Neural crest cell (in vitro differentiated cells): ENCODE measurements at places on chromosomes 4 and X. TPM values are rescaled to one million over a fixed set of nuclear protein-coding genes. Genes with fewer than 3 reads are reported as not detected.

DNA sequence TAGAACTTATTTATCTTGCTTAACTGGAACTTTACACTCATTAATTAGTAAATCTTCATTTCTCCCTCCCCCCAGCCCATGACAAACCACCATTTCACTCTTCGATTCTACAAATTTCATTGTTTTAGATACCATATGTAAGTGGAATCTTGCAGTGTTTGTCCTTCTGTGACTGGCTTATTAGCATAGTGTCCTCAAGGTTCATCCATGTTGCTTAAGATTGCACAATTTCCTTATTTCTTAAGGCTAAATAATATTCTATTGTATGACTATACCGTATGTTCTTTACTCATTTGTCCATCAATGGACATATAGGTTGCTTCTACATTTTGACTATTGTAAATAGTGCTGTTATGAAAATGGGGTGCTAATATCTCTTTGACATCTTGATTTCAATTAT is 24.5 kb upstream of the RNF212 start:
- no peak for DNase-seq

GRCh38 chr4:103845075-103845474 is 125.3 kb upstream of the TACR3 start:
- no peak for DNase-seq

DNA sequence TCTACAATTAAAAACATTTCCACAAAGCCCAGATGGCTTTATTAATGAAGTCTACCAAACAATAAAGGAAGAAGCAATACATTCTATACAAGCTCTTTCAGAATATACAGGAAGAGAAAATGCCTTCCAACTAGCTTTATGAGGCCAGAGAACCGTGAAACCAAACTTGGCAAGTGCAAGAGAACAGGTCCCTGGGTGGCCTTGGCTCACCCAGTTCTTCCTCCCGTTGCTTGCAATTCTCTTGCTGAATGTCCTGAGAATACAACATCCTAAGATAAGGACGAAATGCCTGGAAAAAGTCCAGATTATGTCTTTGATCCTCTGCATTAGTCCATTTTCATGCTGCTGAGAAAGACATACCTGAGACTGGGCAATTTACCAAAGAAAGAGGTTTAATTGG is 204.9 kb downstream of the MAD2L1 start:
- DNase-seq, result no peak

DNA sequence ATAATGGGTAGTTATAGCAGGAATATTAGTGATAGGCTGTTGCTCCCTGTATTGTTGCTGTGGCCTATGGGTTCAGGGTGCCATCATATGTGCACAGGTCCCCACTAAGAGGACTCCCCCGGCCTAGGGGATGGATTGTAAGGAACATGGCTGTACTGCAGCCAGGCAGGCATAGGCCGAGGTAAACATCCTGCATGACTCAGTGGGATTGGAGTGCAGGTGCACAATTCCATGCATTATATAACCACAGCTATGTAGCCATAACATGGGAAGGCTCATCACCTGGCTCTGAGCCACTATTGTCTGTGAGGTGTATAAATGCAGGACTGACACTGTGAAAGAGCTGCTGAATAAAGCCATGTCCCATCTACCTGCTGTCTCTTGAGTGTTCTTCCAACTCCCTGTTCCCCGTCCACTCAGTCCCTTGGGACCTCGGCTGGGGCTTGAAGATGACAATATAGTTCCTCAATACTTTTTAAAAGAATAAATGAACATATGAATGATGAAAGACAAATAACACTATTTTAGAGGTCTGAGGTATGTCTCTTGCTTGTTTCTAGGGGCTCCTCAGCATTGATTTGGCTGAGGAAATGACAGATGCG is 425.2 kb downstream of the IDS start:
- DNase-seq, result no peak

Gene TKTL2
- not detected in 2 replicates for total RNA-seq

DNA sequence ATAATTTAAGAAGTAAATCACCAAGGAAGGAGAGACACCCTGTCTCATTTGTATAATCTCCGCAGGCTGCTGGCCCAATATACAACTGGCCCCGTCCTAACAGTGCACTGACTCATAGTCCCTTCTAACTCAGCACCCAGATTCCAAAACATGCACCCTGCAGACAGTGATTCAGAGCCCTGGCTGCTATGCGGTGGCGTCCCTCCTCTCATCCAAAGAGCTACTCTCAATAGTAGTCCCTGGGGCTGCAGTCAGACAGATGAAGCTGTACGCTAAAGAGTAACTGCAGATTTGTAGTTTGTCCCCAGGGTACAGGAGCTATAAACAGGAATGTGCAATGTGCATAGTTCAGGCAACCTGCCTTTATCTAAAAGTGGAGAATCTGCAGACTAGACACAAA is 23.0 kb downstream of the GABRA3 start:
- DNase-seq, result no peak

DNA sequence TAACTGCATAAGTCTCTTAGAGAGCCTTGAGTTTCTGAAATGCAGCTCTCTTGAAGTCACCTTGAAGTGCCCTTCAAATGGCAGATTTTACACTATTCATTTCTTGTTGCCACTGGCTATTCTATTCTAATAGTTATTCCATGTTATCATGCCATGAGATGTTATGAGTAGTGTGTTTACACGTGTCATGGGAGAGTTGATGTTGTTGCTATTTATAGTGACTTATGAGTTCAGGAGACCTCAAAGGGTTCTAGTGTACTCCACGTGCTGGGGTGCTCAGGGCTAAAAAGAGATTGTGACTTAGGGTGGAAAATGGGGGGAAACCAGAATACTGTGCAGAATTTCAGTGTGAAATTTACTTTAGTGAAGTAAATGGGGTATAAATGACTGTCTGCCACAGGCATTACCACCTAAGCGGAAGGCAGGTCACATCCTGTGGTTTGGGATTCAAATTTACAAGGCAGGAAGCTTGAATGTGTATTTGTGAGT is 77.1 kb upstream of the SLC4A4 start:
- no peak for DNase-seq

DNA sequence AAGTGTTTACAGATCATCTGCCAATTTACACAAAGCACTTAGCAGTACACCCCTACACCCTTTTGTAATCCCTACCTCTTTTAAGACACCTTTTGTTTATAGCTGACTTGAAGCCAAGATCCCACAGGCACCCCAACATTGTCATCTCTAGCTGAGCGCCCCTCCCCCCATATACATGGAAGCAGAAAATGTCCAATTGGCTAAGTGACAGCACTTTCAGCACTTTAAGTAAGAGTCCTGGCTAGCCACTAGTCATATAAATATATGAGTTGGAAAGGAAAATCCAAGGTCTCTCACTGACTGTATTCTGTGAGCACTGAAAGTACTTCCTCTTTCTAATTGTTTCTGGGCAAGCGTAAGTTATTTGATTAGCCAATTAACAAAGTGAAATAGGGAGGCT is 108.2 kb downstream of the NSUN7 start:
- no peak for DNase-seq

GRCh38 chrX:66632473-66632872 is 6.4 kb downstream of the EDA2R start:
- DNase-seq, result no peak

DNA sequence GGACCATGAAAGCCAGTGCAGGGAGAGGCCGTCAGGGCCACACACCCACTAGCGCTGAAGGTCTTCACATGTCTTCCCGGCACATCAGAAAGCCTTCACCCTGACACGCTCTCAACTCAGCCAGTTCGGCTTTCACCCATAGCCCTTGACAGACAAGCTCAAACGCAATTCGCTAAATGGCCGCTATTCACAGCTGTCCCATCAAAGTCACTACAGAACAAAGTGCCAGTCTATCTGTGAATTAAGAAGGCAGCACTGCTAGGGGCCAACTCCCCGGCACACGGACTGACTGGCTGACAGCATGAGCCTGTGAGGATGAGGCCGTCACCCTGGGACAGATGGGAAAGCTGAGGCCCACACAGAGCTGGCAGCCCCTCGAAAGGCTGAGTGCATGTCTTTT is 45.7 kb downstream of the ACOX3 start:
- DNase-seq, result no peak

DNA sequence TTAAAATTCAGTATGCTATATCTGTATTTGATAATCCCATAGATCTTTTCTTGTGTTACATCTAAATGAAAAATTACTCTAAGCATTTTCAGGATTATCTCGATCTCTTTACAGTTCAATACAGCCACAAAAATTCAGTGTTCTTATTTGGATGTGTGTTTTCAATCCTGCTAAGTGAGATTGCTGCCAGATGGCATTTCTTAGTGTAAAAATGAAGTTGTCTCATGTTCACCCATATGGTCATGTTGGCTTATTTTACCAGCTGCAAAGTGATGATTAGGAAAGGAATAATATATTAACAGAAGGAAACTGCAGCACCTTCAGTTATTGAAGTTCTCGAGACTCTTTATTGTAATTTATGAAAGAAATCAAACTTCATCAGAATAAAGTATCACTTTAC is 12.1 kb upstream of the FAM47A start:
- DNase-seq, result no peak
